ENCODE measurements at places on chromosomes 12 and 14.
A peak's percentile ranks its signal among the peaks of the same experiment; 100 is the strongest.

DNA sequence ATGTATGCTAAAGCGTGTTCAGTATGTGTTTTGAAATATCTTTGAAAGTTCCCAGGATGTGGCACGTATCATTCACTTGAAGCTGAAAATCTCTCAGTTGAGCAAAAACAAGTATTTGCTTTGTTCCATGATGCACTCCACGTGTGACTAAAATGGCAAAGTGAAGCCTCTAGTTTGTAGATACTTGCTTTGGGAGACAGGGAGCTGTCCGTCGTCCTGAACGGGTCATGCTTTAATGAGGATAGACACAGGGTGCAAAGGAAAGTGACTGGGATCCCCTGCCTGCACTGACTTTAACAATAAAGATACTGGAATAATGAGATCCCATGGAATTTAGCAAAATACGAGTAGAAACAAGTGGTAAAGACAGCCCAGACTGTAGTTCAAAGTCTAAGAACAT lies 991.4 kb downstream of the NRXN3 start:
- no peak for DNase-seq

DNA sequence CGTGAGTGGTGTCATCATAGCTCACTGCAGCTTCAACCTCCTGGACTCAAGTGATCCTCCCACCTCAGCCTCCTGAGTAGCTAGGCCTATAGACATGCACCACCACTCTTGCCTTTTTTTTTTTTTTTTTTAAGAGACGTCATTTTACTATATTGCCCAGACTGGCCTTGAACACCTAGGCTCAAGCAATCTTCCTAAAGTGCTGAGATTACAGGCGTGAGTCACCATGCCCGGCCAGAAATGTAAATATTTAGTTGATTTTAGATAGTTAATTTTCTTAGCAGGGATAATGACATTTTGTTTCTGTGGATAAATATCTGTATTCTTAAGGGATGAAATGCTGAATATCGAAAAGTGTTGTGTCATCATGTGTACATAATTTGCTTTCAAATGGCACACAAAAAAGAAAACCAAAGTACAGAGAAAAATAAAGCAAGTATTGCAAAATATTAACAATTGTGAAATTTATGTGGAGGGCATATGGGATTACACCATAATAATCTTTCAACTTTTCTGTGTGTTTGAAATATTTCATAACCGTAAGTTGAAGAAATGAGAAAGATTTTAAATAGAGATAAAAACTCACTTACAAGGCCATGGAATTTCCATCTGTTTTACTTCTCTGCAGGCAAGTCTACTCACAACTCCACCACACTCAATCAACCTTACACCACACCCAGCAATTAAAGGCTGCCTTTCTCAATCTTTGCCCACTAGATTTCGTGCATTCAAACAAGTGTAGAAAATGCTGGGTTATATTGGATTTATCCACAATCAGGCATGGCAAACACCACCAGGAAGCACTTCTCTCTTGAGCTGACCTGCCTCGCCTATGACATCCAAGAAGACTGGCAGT lies 93.7 kb downstream of the SPTSSA start:
- peak; percentile 73 for DNase-seq

- DNase-seq: no peak
Observed at GRCh38 chr12:2961705-2962104, 2.5 kb downstream of the TEAD4 start.

- no peak for DNase-seq
Observed at GRCh38 chr12:110936367-110937103, 16.2 kb upstream of the MYL2 start.

- peak; percentile 41 for DNase-seq
Observed at GRCh38 chr12:121795034-121795968, 1.8 kb upstream of the RHOF start.

- DNase-seq: no peak
Observed at GRCh38 chr14:35213869-35214387, 78.3 kb upstream of the PSMA6 start.

DNA sequence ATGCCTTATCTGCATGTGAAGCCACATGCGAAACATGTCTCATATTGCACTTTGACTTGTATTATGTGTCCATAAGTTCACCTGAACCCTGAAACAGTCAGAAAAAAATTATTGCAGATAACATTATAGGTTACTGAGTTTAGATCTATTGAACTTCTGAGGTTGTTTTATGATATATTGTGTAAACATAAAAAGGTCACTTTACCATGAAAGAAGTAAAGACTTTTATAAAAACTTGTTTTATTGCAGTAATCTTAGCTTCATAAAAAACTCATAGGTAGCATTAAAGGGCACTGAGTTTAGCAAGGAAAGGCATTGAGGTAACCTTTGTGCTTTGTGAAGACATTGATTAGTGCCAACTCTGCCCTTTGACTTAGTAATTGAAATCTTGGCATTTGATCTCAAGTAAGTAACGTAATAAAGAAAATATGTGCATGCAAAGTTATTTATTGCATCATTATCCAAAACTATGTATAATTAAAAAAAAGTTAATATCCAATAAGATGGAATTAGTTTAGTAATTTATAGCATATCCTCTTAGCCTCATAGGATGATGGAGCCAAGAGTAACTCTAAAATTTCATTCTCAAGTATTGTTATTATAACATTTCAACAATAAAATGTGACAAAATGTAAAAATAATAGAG lies 313.3 kb upstream of the ATP2B1 start:
- DNase-seq: no peak

DNA sequence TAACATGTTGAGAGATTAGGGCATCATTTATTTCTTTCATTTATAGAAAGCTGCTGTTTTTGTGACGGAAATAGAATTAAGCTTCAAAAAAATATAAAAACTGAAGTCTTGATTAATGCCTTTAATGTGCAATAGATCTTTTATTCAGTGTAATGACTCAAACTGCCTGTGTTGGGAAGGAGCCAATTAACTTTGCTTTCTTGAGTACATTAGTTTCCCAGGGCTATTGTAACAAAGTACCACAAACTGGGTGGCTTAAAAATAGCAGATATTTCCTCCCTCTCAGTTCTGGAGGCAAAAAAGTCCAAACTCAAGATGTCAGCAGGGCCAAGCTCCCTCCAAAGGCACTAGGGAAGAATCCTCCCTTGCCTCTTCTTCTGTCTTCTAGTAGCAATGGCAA lies 36.6 kb downstream of the EID3 start:
- DNase-seq: no peak

DNA sequence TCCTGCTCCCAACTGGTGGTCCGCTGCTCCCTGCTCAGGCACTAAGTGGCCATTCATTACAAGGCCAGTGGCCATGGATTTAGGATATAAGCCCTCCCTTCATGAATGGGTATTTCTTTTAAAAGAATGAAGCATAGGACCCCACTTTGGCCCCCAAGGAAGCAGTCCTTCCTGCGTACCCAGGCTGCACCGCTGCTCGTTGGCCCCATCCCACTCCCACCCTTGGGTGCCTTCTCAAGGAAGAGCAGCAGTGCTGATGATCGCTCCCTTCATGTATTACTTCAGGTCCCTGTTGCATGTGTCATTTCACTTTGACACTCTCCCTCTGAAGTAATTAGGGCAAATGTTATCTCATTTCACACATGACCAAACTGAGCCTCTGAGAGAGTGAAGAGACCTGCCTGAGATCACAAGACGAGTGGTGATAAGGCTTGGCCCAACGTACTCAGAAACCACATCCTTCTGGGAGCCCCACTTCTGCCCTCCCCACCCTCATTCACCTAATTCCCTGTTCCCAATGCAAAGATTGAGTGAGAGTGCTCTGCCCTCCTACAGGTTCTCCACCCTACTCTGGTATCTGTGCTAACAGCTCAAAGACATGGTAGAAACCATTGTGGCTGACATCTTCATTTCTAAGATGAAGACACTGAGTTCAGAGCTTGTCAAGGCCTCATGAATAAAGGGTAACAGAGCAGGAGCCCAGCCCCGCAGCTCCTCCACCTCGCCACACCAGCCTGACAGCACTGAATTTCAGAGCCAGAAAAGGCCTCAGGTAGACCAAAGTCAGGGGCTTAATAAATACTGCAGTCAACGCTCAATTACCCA lies 10.3 kb upstream of the KRT2 start:
- no peak for DNase-seq

DNA sequence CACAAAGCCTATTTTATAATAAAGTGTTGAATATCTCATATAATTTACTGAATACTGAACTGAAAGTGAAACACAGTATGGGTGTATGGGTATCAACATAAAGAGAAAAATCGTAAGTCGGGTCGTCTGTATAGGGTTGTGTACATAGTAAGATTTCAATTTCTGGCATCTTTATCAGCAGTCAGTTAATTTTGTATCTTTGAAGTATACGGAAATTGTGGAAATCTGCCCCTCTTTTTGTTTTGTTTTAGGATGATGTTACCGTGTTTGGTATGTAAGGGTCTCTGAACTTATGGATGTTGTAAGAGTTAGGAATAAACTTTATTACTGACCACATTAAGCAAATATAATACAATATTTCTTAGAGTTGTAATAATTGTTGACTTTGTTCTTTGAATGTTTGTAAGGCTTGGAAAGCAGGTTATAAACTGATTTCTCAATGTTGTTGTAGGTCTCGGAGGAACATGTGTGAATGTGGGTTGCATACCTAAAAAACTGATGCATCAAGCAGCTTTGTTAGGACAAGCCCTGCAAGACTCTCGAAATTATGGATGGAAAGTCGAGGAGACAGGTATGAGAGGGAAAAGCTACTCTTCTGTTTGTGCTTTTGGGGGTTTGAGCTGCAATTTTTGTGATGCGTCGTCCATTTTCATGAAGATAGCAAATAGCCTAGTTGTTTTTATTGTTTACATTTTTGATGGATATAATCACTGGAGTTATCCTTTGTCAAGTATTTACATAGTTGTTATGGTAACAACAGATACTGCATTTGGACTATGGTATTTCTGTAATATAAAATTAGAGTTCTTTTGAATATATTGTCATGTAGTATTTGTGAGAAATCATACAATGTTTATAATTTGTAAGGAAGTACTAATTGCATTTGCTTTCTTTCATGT lies 12.0 kb downstream of the EID3 start:
- DNase-seq: no peak

DNA sequence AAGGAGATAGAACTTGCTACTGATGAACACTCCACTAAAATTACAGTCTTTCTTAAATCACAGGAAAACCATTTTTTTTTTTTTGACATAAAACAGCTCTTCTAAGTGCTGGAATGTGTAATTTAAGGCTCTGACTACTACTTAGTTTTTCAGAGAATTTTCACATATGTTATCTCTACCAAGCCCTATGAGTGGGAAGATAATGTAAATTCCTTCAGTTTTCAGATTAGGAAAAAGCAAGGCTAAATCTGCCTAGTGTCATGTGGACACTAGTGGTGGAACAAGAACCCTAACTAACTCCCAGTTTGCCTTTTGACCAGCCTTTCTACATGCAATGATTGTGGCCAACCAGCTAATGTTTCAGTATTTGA lies 37.3 kb upstream of the CSRP2 start:
- no peak for DNase-seq

- DNase-seq: no peak
Observed at GRCh38 chr12:112401903-112402498, 7.4 kb downstream of the RPL6 start.

GRCh38 chr12:48979602-48980388 lies 1.7 kb downstream of the WNT1 start:
- DNase-seq: peak; percentile 55

DNA sequence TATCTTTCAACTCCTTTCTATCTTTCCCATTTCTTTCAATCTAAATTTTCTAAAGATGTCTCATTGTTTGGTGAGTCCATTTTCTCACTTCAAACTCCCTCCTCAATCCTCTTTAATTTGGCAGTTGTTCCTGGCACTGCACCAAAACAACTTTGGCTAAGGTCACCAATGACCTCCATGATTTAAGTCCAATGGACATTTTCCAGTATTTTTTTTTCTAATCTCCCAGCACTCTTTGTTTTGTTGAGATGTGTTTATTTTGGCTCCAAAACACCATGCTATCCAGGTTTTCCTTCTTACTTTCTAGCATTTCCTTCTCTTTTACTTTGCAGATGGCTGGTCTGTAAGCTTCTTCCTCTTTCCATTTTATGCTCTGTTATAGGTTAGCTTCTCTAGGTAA lies 42.5 kb upstream of the OTOGL start:
- no peak for DNase-seq

DNA sequence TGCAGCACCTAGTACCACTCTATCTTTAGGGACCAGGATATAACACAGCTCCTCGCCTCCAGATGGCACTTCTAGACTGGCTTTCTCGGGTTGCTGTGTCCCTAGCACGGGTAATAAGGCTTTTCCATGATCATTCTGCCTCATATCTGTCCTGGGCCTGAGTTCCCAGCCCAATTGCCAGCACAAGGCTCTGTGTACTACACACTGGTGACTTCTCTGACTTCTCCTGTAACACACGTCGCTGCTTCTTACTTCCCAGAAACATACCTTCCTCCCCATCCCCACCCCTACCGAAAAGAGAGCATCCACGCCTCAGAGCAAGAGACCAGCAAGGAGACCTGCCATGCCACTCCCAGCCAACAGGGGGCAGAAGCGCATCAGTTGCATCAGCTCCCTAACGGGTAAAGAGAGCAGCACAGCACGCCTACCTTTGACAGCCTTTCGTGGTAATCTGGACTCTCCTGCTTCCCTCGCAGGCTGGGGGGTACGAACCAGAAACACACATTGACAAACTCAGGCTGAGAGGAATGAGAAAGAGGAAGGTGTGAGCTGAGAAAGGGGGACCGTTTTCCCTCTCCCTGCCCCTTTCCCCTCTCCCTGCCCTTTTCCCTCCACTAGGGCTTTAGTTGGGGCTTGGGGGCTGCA lies 21.2 kb upstream of the ZNF740 start:
- DNase-seq: peak; percentile 57

GRCh38 chr12:105469701-105470100 lies 139.2 kb downstream of the C12orf75 start:
- no peak for DNase-seq

Data from GF-D8 (cell line).